ENCODE measurements at places on chromosomes 4 and X.

GRCh38 chrX:65587616-65588526 is 53.3 kb upstream of the LAS1L start:
- no peak for DNase-seq

- DNase-seq = no peak
Measured at GRCh38 chr4:81601358-81601694, 129.6 kb upstream of the RASGEF1B start.

- no peak for DNase-seq
Measured at GRCh38 chr4:143313521-143313920, 23.2 kb upstream of the GAB1 start.

GRCh38 chr4:54149323-54149722 is 49.4 kb downstream of the GSX2 start:
- DNase-seq = no peak

DNA sequence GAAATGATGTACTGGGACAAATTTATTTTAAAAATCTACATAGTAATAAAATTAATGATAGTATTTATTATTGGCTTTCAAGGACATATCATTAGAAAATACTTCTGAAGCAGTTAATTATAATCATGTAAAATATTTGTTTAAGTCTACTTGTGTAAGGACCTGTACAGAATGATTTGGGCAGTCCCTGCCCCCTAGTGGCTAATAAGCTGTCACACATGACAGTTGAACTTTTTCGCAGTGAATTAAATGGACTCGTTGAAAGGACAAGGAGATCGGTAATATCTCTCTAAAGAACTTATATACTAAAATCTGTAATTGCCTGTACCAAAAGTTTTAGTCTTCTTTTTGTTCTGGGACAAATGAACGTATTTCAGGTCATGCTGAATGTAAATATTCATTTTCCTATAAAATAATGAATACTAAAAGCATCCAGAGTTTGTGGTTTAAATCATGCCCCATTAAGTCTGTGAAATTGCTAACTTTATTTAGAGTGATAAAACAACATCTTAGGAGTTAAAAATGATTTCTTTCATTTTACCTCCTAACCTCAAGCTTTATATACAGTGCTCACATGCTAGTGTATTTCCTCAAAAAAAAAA is 13.6 kb downstream of the EXOC1 start:
- DNase-seq = no peak

- no peak for DNase-seq
Measured at GRCh38 chr4:54098375-54098774, 1.6 kb upstream of the GSX2 start.

DNA sequence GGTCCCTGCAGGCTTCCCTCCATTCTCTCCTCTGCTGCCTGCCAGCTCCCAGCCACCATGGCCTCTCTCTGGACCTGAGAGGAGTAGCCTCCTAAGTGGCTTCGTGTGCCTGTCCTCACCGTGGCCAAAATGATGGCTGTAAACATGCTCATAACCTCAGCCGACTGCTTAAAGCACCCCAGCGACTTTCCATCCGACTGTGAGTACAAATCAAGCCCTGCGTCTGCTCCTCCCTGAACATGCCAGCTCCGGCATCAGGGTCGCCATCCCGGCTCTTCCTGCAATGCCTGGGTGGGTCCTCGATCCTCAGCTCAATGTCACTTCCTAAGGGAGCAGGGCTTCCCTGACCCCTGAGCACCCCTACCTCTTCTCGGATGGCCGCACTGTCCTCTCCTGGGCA is 3.3 kb upstream of the SORCS2 start:
- DNase-seq = no peak

All from activated CD8-positive, alpha-beta memory T cell treated with anti-CD3 and anti-CD28 coated beads for 1 hour (primary cell).